ENCODE measurements at places on chromosomes 1 and 21.

GRCh38 chr1:60415696-60416095 is 342.1 kb upstream of the C1orf87 start:
- no peak for DNase-seq

- no peak for DNase-seq
These were observed 21.5 kb downstream of the GFI1 start for GRCh38 chr1:92465256-92465647.

GRCh38 chr1:229704157-229704556 is 78.1 kb downstream of the URB2 start:
- no peak for DNase-seq

DNA sequence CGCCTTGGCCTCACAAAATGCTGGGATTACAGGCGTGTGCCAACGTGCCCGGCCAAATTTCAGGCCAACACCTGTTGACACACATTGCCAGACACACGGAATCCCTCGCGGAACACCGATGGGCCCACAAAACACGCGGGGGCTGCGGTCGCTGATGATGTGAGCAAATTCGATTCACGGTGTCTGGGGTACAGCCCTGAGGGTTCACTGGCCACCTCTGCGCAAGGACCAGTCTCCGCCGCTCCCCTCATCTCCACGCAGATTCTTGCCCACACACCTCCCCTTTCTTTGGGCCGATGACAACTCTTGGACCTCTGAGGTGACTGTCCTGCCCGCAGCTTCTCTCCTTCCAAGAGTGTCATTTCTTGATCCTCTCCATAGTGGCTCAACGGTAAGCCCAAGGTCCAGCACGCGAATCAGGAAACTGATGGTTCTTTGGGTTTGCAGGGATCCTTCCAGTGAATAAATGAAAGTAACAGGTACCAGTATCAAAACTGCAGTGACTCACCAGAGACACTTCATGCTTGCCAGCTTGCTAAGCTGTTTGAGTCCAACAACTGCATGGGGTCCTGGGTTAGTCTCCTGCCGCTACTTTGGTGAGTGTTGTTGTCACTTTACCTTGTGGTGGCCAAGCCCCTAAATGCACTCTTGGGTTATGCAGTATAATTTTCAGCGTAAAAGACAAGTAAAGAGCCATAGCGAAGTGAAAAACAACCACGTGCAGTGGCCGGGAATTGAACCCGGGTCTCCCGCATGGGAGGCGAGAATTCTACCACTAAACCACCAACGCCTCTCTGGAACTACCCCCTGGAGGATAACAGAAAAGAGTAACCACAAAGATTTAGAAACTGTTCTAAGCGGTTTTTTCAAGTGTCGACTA is 11.0 kb upstream of the RNU1-3 start:
- peak; percentile 80 for DNase-seq

DNA sequence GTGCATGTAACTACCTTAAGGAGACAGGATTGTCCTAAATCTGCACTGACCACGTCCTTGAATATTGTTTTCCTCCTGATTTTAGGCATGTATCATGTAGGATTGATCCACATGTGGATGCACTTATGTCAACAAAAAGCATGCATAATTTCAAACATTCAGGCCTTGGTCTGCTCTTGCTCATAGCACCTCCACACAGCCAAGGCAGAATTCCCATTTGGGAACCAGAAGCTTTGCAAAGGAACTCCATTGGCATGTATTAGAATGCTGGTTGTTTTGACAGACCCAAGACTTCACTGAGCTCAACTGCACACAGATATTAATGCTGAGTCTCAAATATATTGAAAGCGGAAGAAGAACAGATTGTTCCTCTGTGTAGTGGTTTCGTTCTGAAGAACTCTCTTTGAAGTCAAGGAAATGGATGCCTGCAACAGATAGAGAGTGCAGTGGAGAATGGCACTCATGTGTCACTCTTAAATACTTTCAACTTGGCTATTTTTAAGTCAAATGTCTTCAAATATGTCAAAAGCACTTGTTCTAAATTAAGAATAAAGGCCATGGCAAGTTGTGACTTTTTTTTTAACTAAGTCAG is 387.6 kb downstream of the LTN1 start:
- DNase-seq = no peak

Data from activated CD8-positive, alpha-beta memory T cell treated with anti-CD3 and anti-CD28 coated beads for 24 hours (primary cell).